ENCODE measurements at places on chromosomes 1 and 21.

DNA sequence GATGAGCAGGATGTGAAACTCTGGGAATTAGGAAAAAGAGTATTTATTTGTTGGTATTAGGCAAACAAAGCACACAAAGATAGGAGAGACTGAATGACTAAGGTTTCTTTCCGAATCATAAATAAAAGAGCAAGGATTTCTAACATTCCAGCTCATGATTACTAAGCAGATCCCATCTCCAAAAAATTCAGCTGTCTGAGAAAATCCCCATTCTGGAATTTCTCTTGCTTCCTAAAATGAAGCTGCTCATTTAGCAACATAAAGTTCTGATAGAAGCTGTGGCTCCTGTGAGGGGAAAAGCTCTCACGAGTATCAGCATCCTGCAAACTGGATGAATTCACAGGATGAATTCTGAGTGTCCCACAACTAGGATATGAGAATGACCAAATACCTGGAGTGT lies 6.7 kb upstream of the SH2D5 start:
- no peak for DNase-seq

GRCh38 chr1:238380167-238380566 lies 489.4 kb upstream of the ZP4 start:
- no peak for DNase-seq

- no peak for DNase-seq
Measured at GRCh38 chr1:21734526-21734925, 48.4 kb downstream of the USP48 start.

GRCh38 chr1:186982116-186982515 lies 153.4 kb downstream of the PLA2G4A start:
- no peak for DNase-seq

DNA sequence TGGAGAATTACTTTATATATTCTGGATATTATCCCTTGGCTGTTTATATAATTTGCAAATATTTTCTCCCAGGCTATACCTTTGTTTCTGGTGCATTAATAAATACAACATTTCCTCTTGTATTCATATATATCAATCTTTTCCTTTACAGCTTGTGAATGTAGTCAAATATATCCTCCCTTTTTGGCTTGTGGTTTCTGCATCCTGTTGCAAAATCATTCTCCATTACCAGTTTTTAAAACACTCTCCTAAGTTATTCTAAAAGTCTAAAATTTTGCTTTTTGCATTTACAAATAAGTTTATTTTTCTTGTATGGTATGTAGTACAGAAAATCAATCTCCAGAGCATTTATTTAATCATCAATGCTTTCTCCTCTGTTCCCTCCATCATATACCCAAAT lies 909.4 kb downstream of the ADGRL2 start:
- no peak for DNase-seq

- DNase-seq = no peak
Measured at GRCh38 chr1:246333855-246334254, 173.2 kb downstream of the SMYD3 start.

GRCh38 chr1:12029720-12030339 lies 10.5 kb downstream of the MIIP start:
- DNase-seq = no peak

DNA sequence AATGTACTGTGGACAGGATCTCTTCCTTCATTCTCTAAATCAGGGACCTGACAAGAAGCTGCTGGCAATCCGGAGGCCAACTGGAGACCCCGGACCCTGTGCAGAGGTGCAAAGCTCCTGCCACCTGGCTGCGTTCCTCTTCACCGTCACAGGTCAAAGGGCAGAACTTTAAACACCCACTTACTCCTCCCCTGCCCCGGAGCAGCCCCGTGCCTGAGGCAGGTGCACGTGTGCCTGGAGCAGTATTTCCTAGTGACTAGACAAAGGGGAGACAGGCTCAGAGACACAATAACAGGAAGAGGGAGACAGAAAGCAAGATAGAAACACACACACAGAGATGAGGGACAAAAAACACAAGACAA lies 6.6 kb upstream of the PIGC start:
- no peak for DNase-seq
